GM20000 (cell line): ENCODE measurements at places on chromosomes 3 and 15.

GRCh38 chr3:64575211-64575844 lies 112.5 kb downstream of the ADAMTS9 start:
- peak; percentile 16 for DNase-seq

GRCh38 chr3:186788482-186789370 lies 5.3 kb downstream of the EIF4A2 start:
- DNase-seq, result no peak

- no peak for DNase-seq
These were observed 460.7 kb downstream of the ROBO1 start for GRCh38 chr3:79306934-79307570.

DNA sequence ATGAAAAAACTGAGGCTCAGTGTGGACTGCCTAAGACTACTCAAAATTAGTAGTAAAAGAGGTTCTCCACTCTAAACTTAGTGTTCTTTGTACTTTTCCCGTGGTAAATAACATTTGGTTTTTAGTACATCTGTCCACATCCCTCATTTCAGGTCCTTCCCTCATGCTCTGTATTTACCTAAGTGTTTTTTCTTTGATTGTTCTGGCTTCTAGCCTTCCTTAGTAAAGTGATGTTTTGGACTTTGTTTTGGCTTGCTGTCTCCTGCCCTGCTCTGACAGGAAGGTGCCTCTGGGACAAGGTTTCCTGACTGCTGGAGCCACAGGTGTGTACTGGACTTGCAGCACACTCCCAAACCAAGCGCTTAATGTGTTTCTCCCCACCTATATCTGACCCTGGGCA lies 29.9 kb upstream of the ALDH1A2 start:
- no peak for DNase-seq
